Pancreas (tissue), 10 donors: ENCODE measurements at places on chromosomes 2 and 18. TPM values are rescaled to one million over a fixed set of nuclear protein-coding genes. Genes with fewer than 3 reads are reported as not detected.

ZNF513 gene
- total RNA-seq, result 7.2 TPM

DNA sequence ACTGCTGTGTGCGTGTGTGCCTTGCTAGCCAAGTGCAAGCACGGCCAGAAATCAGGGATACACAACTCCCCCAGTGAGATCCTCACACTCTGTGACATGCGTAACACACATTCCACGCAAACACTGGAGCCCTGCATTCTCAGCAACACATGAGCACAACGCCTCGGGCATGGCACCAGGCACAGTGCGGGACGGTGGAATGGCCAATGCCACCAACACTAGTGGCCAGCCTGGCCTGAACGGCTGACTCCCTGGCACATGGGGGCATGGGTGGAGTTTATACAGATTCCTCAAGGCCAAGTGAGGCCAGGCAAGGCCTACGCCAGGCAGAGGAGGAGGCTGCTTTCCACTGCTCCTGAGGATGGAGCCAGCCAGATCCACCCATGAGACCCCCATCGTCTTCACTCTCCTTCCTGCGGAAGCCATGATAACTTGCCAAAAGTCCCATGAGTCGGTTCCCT lies 56.2 kb downstream of the ANKMY1 start:
- DNase-seq, result peak; percentile 7
- no peaks in the 10 kb centered on the region for H3K4me1 ChIP-seq
- no peak overlapping the region for H3K4me3 ChIP-seq
- H3K27ac ChIP-seq, result no peak overlapping the region

GRCh38 chr2:114119862-114120261 lies 230.0 kb downstream of the ACTR3 start:
- no peak overlapping the region for H3K27ac ChIP-seq
- DNase-seq, result no peak
- H3K4me3 ChIP-seq, result no peak overlapping the region
- H3K4me1 ChIP-seq, result no peaks in the 10 kb centered on the region

DNA sequence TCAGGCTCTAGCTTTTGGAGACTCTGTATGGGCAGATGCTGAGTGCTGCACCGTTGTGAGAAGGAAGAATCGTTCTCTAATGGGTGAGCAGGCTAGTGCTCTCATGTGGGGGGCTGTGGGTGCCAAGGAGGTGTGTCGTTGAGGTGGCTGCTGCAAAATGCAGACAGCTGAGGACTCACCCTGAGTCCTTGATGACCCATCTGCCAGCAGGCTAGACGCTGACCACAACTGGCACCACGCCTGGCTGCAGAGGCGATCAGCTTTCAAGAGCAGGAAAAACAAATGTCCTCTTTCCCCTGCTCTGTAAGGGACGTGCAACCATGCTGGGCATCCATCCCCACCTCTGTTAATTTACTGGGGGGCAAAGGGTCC lies 48.2 kb downstream of the HAUS1 start:
- H3K4me3 ChIP-seq, result no peak overlapping the region
- H3K36me3 ChIP-seq, result no peaks in the 10 kb centered on the region

DNA sequence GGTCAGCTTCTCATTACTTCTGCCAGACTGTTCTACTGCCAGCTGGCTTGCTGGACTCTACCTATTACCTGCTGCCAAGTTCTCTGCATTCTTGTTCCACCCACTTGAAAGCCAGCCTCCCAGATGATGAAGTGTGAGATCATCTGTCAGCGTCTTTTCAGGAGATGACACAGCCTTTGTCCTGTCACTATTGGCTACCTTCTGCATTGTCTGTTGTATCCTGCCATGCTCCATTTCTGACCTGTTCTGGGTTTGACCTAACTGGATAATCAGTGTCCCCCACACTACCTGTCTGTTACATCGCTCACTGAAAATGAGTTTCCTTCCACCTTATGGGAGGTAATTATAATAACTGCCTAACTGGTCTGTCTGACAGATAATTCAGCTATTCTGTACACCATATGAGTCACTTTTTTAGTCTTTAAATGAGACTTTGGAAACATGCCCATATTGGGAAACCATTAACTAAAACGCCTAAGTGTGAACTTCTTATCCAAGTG lies 520.6 kb downstream of the METTL4 start:
- H3K36me3 ChIP-seq, result no peaks in the 10 kb centered on the region
- H3K27ac ChIP-seq, result no peak overlapping the region
- peaks cover 4% of the 10 kb centered on the region for H3K4me1 ChIP-seq
